Activated T-cell treated with anti-CD3 and anti-CD28 coated beads for 48 hours (primary cell): ENCODE measurements at places on chromosomes 2 and 18.

DNA sequence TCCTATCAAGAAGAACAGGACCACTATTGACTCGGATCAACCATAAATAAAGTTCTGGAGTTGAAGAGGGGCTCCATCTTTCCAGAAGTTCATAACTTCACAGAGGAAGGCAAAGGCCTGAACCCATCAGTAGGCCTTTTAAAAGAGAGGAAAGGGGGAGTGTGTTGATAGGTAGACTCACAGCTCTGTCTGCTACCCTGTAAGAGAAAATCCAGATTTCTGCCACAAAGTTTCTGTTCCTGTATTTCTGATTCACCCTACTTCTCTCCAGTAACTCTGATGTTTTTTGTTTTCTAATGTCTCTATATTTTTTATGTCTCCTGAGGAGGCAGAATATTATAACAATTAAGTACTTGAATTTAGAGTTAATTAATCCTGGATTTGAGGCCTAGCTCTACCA is 564.0 kb downstream of the TNS1 start:
- no peak for DNase-seq

DNA sequence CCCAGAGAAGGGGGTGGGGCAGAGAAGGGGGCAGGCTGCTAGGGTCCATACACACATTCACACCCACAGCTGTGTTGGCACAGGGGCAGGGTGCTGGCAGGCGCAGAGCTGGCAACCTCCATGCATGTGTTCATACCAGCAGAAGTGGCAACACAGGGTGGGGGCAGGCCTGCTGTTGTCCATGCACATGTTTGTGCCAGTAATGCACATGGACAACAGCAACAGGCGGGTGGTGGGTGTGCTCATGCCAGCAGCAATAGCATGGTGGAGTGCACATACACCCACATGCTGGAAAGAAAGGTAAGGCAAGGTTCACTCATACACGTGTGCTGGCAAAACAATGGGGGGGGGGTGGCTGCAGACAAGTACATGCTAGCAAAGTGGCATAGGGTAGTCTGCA is 54.7 kb downstream of the FBXO15 start:
- DNase-seq: no peak

DNA sequence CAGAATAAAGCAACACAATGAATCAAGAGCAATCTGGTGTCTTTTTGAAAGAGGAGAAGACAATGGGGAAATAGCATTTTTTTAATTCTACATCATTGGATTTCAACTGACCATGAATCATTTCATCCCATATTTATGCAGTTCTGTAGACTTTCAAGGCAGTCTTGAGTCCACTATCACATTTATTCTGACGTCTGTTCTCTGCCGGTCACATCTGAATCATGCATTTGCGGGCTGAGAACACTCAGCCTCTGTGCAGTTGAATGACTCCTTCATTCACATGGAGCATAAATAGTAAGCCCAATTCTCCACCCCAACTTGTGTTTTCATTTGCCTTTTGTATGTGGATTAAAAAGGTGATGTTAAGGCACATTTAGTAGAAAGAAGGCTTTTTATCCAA is 128.2 kb downstream of the AKAIN1 start:
- DNase-seq: no peak

DNA sequence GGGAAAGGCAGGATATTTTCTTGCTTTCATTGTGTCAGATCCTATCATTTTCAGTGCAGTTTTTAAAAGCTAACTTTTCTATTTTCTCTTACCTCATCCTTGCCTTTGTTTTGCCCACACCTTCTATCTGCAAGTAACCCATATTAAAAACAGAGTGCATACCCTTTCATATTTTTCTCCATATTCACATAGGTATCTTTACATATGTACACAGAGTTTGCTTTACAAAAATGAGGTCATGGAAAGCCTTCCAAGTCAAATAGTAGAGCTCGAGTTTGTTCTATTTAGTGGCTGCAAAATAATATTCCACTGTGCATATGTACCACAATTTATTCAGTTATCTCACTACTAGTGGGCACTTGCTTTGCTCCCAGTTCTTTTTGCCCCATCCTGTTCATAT is 3.9 kb upstream of the DHRS9 start:
- no peak for DNase-seq

- no peak for DNase-seq
Observed at GRCh38 chr18:67634631-67635338, 118.3 kb upstream of the DSEL start.

- no peak for DNase-seq
Observed at GRCh38 chr18:62109676-62110075, 77.2 kb downstream of the PIGN start.

DNA sequence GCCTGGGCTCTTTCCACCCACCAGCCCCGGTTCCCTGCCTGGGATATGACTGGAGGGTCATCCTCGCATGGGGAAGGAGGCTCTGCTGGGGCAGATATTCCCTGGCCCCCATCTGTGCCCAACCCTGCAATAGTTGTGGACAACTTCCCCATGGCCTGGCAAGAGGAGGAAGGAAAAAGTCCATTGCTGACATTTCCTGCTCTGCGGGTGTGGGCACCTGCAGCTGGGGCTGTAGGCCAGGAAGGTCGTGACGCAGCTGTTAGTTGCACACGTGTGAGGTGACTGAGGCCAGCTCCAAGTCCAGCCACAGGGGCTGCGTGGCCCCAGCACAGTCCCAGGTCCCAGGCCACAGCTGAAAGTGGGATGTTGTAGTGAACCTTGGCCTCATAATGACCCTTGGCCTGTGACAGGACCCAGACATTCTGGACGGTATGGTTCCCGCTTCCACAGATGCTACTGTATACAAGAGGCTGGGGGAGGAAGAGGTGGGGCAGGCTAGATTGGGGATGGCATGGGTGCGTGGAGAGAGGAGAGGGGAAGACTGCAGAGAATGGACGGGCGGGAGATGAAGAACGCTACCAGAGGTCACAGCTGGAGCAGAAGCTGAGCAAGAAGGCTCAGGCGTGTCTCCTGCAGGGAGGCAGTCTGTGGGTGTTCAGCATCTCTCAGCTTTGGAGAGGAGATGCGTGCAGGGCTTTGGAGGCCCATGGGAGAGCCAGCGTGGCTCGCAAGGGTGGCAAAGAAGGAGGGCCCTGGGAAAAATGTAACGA is 22.1 kb downstream of the OTOF start:
- DNase-seq: no peak

GRCh38 chr2:8984855-8985254 is 18.6 kb downstream of the MBOAT2 start:
- no peak for DNase-seq

DNA sequence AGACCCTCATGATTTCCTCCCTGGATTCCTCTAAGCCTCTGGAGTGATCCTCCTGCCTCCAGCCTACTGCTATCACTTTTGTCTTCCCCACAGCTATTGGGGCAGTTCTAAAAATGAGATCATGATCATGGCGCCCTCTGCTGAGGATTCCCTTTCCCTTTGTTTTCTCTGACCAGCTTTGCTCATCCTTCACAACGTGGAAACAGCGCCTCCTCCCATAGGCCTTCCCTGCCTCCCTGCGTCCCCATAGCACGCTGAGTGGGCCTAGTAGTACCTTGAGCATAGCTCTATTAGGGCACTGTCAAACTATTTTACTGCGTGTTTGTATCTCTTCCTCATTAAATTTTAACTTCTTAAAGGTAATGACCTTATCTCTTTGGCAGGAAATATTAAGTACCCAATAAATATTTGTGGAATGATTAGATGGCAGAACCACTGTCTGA is 207.0 kb upstream of the FANCL start:
- DNase-seq: no peak

GRCh38 chr2:8934338-8934737 is 69.1 kb downstream of the MBOAT2 start:
- DNase-seq: no peak

- DNase-seq: no peak
Observed at GRCh38 chr18:62672600-62672999, 42.7 kb upstream of the PHLPP1 start.

- no peak for DNase-seq
Observed at GRCh38 chr2:153235516-153235915, 243.0 kb downstream of the RPRM start.

DNA sequence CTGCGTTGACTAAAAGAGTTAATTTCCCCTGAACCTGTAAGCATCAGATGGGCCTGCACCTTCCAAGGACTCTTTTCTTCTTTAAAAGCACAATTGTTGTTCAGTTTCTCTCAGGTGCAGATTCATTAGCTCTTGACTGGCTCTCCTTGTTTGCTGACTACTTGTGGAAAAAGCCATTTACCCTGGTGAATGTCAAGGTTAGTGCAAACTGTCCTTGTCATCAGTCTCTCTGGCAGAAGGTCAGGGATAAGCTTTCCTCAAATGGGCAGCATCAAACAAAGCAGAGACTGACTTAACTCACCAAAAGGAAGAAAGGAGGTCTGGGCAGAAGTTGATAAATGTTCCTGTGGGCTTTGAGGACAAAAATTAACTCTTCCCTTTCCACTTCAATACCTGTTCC is 922.7 kb downstream of the BCL11A start:
- DNase-seq: no peak

GRCh38 chr2:208294482-208295024 is 28.5 kb downstream of the PIKFYVE start:
- DNase-seq: no peak

DNA sequence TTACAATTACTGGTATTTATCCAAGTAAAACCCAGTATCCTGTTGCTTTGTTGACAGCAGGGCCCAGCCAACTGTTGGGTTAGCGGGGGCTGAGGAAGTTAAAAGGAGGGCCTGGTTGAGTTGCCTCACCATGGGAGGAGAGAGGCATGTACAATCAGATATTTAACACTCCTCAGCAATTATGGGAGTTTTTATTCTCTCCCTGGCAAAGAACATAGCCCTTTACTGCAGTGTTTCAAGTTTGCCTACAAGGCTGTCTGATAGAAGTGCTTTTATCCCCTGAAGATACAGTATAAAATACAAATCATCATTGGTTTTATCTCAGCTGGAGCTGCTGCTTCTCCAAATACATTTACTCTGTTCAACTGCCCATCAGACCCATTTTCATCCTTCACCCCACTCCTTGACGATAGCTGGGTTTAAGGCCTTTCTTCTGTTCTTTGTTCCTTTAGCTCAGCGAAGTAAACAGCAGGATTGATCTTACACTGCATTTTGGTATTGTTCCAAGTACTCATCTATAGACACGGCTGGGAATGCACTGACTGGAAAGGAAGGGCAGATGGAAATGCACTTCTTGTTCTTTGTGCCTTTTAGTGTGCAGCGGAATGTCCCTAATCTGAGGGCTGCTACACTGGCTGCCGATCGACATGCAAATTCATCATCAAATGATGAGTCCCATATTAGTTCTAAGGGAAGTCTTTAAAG is 402.5 kb upstream of the SPRED2 start:
- DNase-seq: no peak

GRCh38 chr2:18402-19271 is 27.7 kb downstream of the FAM110C start:
- DNase-seq: no peak

DNA sequence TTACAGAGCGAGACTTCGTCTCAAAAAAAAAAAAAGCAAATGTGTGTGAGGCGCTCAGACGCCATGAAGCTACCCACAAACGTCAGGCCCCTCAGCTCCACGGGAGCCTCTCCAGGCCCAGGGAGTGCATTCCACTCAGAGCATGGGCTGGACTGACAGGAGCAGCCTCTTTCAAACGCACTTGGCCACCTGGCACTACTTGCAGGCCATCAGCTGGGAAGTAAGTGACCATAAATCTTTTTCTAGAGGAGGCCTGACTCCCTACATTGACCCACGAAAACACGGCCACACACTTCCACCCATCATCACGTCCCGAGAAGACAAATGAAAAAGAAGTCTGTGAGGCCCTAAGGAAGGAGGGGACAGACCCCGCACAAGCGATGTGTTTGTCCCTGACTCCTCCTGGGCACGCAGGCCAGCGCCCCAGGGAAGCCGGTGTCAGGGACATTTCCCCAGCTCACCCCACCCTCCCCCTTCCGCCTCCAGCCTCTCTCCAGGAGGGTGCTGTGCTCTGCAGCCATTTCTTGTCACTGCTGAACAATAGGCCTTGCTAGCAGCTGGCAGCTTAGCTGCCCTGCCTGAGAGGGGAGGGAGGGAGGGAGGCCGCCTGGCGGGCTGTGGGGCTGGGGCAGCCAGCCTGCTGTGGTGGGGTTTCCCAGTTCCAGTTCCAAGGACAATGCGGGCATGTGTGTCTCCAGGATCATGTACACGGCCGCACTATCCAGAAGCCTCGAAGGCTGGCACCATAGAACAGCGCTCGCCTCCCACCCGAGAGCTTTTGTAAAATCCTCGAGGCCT is 26.6 kb downstream of the SERTAD2 start:
- DNase-seq: no peak

- no peak for DNase-seq
Observed at GRCh38 chr2:176779917-176780316, 432.7 kb upstream of the HNRNPA3 start.

- DNase-seq: no peak
Observed at GRCh38 chr2:112199188-112199587, 55.7 kb downstream of the ZC3H8 start.

GRCh38 chr2:219574484-219575311 is 2.6 kb downstream of the INHA start:
- no peak for DNase-seq

DNA sequence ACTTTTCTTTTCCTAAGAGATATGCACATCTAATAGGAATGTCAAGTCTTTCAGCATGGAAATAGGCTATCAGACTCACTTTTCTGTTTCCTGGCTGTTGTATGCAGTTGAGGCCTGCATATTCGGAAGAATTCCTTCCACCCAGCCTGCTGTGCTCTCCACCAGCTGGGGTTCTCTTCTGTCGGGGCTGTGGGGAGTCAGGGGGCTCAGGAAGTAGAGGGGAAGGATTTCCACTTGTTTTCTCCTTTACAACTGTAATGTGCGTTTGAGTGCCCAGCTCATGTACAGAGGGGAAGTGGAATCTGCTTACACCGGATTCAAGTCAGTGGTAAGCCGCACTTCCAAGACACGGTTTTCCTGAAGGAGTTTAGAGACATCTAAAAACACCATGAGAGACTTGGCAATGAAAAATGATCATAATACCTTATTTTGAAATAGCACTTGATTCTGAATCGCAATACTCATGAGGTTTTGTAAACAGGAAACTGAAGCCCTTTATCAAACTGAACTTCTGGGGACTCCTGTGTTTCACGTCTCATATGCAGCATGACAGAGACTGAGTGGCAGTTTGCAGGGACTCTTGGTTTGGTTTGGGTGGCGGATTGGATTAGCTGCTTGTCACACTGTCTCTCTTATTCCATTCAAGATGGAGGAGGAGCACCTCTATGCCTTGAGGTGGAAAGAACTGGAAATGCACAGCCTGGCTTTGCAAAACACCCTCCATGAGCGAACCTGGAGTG is 90.4 kb downstream of the MTCL1 start:
- no peak for DNase-seq

GRCh38 chr18:40866013-40866645 is 1088.9 kb upstream of the PIK3C3 start:
- DNase-seq: no peak

GRCh38 chr2:134727385-134727784 is 8.6 kb upstream of the TMEM163 start:
- no peak for DNase-seq
